ENCODE measurements at places on chromosomes 1 and 21. TPM values are rescaled to one million over a fixed set of nuclear protein-coding genes. Genes with fewer than 3 reads are reported as not detected.

- DNase-seq: peak; percentile 74
These were observed 21.0 kb upstream of the PINK1 start for GRCh38 chr1:20612221-20612746.

DNA sequence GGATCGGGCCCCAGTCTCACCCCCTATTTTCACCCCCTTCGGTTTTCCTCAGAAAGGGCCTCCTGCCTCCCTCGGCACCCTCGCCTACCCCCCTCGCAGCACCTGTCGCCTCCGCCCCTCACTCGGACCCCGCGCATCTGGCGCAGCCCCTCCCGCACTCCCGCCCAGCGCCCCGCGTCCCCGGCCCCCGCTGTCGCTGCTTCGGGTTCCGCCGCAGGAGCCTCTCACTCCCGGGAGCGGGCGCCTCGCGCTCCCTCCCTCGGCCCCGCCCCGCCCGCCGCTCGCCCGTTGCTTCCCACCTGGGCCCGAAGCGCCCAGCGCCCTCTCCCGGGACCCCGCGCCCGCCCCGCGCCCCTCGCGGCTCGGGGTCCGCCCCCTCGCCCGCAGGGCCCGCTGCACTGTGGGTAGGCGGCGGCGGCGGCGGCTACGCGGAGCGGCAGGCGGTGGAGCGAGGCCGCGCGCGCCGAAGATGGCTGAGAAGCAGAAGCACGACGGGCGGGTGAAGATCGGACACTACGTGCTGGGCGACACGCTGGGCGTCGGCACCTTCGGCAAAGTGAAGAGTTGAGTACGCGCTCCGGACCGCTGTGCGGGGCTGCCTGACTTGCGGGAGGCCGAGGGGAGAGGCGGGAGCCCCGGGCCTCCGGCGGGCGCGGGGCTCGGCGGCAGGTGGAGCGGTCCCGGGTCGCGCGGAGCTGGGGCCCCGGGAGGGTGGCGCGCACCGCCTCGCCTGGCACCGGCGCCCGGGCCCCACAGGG is at the start of gene PRKAA2:
TSS of gene PRKAA2 (plus strand) at position 396 of the 758 bp plus-strand sequence. CDS start at position 470, 74 bp downstream.
- peak; percentile 0 for DNase-seq

DNA sequence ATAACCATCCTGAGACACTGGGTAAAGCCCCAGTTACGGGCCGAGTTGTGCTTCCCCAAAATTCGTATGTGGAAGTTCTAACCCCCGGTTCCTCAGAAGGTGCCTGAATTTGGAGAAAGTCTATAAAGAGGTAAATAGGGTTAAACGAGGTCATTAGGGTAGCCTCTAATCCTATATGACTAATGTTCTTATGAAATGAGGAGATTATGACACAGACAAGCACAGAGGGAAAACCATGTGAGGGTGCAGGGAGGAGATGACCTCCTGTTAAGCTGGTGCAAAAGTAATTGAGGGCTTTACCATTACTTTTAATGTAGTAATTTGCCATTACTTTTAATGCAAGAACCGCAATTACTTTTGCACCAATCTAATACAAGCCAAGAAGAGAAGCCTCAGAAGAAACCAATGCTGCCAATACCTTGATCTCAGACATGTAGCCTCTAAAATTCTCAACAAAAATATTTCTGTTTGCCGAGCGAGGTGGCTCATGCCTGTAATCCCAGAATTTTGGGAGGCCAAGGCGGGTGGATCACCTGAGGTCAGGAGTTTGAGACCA is 260.8 kb downstream of the GPATCH2 start:
- DNase-seq: no peak

The VCAM1 gene
- total RNA-seq: 0.05 TPM

DNA sequence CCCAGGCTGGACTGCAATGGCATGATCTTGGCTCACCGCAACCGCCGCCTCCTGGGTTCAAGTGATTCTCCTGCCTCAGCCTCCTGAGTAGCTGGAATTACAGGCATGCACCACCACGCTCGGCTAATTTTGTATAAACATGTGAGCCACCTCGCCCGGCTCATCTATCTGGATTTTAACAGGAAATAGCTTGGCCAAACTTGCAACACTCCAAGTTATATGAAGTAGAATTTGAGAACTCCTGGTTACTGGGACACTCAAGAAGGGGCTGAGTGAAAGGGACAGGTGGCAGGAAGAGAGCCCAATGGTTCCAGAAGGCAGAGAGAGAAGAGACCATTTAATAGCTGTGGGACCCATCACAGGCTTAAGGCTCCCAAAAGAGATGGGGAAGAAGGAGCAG is 2.9 kb upstream of the GPX7 start:
- DNase-seq: no peak

DNA sequence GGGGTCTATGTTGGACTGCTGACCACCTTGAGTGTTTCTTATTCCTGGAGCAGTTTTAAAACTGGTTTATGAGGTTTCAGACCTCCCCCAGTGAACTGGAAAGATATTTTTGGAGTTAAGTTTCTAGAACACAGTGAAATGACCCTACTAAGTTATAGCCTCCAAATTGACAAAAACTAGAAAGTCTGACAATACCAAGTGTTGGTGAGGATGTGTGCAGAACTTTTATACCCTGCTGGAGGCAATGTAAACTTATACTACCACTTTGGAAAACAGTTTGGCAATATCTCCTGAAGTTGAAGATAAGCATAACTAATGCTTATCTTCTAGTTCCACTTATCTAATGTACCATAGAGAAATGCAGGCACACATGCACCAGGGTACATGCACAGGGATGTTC is 10.4 kb downstream of the OLFML2B start:
- DNase-seq: no peak

The CXADR gene
- total RNA-seq: 4.3 TPM

- DNase-seq: no peak
These were observed 6.1 kb downstream of the FAM3B start for GRCh38 chr21:41322496-41323382.

GRCh38 chr21:33739701-33740100 is 97.4 kb downstream of the ITSN1 start:
- DNase-seq: no peak

Measured in A172 (cell line).